ENCODE measurements at places on chromosomes 7 and 10. TPM values are rescaled to one million over a fixed set of nuclear protein-coding genes. Genes with fewer than 3 reads are reported as not detected.

The SPDYE16 gene
- not detected for total RNA-seq

The TRIM74 gene
- total RNA-seq: 1.8 TPM

The RBP4 gene
- 3.9 TPM for total RNA-seq

The KRIT1 gene
- total RNA-seq: 65.7 TPM

The EZH2 gene
- 7.4 TPM for total RNA-seq

The ZNHIT1 gene
- 37.1 TPM for total RNA-seq

The FBXL13 gene
- total RNA-seq: 0.35 TPM

The TMEM184A gene
- total RNA-seq: 158 TPM

The ADIRF gene
- 605 TPM for total RNA-seq

- no peak for DNase-seq
These were observed 212.7 kb downstream of the LRMDA start for GRCh38 chr10:75643944-75644692.

- no peak for DNase-seq
These were observed 47.0 kb upstream of the AKR1C1 start for GRCh38 chr10:4916086-4916716.

DNA sequence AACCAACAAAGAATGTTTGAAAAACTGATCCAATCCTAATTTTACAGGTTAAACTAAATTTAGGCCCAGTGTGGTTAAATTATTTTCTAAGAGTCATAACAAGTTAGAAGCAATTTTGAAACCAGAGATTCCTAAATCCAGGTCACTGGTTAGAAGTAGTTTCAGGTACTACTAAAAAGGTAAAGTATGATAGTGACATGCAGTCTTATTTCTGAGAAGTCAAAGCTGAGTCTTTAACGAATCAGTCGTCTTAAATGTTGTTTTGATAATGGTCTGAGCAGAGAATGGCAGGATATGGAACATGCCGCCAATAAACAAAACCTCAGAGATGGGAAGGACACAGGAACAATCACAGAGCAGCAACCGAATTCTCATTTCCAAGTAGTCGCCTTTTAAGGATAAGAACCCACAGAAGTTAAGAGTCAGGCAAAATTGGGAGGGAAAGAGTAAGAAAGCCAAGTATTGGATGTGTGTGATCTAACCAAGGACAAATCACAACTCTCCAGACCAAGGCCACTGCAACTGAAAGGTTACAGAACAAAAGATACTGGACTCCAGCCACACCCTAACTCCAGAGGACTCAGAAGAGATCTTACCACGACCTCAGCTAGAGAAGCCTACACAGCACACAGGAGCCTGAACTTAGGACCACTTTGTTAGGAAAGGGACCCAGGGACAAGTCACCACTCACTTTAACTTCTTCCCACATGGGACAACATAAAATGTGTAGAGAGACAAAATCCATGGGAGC is 19.7 kb downstream of the TMEM243 start:
- no peak for DNase-seq

GRCh38 chr7:4531236-4531635 is 150.9 kb upstream of the FOXK1 start:
- no peak for DNase-seq

- DNase-seq: no peak
These were observed 46.0 kb downstream of the ABCC2 start for GRCh38 chr10:99828464-99828863.

DNA sequence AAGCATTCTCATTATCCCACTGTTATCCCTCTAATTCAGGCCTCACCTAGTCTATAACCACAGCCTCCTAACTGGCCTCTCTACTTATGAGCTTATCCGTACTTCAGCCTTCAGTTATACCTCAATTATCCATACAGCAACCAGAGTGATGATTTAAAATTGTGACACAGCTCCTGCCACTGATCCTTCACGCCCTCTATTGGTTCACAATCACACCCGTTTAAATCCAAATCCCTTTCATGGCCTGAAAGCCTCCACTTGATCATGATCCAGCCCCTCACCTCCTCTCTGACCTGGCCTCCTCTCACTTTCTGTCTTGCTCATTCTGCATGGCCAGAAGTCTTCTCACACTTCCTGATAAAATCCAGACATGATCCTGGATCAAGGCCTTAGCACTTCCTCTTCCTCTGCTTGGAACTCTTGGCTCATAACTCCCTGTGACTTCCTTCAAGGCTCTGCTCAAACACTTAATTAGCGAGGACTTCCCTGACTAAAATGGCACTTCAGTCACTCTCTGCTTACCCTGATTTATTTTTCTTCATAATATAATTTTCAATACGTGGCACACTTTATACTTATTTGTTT is 19.0 kb upstream of the TMEM26 start:
- no peak for DNase-seq

- DNase-seq: no peak
These were observed 419.0 kb upstream of the GALNT17 start for GRCh38 chr7:70712942-70713341.

DNA sequence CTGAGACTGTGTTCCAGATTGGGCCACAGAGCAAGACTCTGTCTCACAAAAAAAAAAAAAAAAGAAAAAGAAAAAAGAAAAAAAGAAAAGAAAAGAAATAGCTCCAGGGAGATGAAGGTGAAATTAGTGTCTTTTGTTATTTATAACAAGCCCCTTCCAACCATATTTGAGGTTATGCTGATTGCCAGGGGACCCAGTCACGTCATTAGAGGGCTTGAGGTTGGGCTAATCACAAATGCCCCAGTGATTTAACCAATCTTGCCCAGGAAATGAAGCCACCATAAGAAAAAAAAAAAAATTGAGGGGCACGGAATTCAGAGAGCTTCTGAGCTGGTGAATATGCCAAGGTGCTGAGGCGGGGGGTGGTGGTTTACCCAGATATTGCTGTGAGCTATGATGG is 11.3 kb upstream of the RNF216 start:
- no peak for DNase-seq

GRCh38 chr10:117316701-117317100 is 58.5 kb downstream of the PDZD8 start:
- no peak for DNase-seq

DNA sequence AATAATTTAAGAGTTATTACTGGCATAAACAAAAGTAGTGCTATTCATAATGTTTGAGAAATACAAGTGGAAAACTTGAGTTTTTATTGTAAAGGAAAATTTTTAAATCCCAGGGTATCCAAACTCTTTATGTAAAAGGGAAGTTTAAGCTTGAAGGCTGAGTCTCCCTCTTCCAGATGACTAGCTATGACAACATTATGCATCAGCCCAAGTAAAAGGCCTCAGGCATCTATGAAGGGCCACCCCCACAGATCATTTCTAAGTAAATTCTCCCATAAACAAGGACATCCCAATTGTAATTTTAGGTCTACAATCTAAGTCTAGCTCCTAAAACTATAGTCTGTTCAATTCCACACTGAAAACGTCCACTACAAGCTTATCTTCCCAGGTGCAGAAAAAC is 166.2 kb upstream of the STEAP1 start:
- no peak for DNase-seq

DNA sequence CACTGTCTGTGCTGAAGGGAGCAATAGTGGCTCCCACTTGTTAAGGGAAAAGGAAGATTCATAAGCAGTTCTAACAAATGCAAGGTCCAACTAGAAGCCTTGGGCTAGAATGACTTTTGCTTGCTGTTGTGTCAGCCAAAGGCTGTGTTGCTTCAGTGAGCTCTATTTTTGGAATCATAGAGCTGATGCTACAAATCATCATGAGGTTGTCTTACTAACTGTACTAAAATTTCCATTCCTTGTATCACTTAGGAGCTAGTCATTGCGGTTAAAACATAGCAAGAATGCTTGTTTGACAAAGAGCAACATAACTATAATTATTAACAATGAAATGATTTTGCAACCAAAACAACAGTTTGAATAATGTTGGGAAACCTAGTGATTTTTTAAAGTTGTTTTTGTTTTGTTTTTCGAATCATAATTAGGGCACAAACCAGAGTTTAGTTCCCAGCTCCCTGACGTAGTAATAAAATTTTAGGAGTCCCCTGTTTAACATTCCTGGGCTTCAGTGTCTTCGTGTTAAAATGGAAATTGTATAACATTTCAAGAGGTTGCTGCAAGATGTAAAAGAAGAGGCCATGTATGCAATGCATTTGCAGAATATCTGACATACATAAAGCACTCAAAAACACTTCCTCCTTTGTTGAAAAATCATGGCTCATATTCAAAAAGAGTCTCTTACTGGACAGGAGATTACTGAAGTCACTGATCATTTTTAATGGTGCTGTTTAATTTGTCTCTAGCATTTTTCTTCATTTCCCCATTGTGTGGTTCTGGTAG is 183.4 kb downstream of the MACC1 start:
- DNase-seq: no peak

GRCh38 chr7:71766016-71766415 is 634.1 kb downstream of the GALNT17 start:
- no peak for DNase-seq

DNA sequence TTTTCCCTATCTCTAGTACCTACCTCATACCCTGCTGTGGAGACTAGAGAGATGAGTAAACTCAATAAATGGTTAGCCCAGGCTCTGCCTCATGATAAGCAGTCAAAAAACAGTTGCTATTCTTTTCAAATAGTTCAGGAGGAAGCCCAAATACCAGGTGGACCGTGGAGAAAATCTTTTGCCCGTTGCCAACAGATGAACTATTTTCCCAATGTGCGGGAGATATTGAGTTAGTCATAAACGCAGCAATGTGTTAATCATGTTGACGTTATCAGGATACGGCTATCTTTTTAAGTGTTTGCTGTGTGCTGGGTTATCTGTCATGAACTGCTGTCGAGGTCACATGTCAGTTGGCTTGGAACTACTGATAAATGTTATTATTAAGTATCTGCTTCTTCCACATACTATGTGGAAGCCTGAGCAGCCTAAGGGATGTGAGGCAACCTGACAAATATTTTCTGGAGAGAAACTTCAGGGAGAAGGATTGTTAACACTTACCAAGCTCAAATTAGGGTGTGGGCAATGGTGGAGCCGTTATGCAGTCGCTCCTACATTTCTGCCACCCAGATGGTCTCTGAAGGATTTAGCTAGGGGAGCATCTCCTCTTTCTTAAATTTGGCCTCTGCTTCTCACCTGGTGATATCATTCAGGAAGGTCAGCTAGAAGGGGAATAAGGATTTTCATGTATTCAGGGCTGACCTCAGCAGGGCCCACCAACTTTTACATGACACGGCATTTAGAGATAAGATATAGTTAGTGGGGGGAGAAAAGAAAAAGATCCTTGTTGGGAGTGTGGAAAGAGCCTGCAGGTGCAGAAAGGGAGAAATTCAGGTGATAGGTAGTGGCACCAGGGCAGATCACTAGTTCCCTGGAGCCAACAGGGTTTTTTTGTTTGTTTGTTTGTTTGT is 33.5 kb upstream of the SLC26A3 start:
- no peak for DNase-seq

DNA sequence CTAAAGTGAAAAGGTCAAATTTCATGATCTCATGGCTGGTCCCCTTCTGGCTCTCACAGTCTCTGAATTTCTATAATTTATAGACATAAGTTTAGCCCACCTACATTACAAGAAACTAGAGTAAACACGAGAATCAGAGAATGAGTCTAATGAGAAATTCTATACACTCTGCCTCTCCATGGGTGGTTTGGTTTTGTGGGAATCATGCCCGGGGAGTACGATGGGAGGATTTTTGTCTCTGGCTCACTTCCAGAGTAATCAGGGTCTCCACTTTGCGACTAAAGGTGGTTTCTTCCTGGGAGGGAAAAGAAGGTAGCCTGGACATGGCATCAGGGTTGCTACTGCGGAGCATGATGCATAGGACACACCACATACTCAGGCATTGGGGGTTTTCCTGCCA is 69.7 kb downstream of the MRC1 start:
- DNase-seq: no peak

DNA sequence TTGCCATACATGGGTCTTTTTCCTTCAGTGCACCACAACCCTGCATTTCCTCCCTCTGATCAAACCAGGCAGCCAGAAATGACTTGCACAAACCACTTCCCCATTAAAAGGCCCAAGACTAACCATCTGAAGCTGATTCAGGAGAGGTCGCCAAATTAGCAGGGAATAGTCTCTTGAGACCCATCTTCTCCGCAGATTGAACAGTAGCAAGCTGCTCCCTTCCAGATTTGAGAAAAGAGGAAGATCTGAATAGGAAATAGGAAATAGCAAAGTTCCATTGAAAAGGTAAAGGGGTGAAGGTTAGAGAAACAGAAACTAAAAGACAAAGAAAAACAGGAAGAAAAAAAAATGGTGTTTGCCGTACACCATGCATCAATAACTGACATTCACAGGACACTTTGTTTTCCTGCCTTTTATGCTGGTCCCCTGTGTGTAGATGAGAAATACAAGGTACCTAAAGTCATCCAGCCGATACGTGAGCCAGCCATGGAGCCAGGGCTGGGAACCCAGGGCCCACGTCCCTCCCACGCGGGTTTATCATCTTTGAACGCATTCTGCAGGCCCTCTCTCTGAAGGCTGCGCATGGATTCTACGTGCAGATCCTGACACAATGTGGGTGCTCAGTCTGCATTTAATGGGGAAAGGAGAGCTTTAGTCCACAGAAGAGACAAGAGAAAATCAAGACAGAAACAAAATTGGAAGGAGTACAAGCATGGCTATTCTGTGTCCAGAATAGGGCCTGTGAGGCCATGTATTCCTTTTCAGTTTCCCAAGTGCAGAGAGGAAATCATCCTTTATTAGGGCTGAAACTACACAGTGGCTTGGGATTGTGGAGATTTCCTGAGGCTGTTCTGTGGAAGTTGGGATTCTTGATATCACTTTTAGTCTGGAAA is 268.4 kb upstream of the NPVF start:
- DNase-seq: no peak

DNA sequence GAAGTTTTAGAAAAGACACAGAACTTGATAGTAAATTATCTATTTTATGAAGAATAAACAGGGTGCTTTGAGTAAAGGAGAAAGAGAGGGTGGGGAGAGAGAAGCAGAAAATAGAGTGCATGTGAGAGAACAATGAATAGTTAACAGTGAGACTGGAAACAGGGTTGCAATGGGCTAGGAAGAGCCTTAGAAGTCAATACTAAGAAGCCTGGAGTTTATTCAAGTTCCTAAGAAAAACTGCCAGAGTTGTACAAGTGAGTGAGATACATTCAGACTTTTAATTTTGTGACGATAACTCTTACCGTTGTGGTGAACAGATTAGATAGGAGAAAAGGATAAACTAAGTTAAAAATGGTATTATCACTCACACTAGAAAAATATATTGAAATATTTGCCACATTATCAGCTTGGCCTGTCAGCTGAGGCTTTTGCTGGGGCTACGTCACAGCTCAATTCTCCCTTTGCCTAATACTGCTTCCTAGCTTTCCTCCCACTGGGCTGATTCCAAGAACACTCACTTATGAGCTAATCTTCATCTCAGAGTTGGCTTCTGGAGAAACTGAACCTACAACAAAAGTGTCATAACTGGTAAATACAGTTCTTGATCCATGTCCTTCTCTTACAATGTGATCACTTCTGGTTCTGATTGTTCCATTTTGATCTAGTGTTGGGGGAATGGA is 92.7 kb downstream of the SEMA3D start:
- no peak for DNase-seq

DNA sequence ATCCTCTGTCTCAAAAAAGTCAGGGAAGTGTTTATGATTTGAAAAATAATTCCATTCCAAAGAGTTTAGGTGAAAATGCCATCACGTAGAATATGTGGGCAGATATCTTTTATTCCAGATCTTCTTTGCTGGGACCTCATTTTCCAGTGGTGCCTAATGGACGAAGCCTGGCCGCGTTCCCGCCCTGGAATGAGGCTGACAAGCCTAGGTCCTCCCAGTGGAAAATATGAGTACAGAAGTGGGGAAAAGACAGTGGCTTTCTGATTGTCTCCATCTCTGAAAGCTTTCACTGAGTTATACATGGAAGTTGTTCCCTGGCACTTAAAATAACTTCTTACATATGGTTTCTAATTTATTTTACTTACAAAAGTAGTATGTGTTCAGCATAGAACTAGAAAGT is 139.4 kb downstream of the TACC2 start:
- DNase-seq: no peak
